ENCODE measurements at places on chromosomes 11 and 22.

GRCh38 chr22:29043906-29044575, 17.6 kb downstream of the C22orf31 start:
- no peak for DNase-seq

DNA sequence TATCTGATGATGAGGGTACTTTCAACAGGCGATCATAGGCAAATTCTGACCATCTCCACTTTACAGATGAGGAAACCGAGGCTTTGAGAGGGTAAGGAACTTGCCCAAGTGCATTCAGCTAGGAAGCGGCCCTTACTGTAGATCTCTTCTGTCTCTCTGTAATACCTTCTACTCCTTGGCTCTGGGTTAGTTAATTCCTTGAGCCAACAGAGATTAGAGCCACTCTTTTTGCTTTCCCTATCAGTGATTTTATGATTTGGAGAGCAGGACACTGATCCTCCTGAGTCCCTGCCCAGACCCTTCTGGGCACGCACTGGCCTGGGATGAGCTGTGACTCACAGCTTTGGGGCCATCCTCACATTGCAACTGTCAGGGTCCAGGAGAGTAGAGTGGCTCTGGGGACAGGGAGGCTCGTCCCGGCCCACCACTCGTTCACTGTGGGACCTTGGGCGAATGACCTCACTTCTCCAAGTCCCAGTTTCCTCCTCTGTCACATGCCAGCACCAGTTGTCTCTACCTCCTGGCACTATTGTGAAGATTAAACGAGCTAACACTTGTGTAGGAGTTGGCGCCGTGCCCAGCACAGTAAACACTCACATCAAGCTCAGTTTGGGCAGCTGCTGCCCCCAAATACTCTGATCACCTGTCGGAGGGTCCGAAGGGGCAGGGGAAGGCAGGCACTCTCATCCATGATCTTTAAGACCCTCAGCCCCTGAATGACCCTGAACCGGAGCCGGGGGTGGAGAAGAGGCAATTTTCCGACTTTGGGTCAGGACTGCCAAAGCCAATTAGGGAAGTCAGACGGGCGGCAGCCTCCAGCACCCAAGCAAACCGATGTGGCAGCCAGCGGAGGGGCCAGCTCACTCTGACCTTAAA, 235.0 kb downstream of the MIAT start:
- no peak for DNase-seq

DNA sequence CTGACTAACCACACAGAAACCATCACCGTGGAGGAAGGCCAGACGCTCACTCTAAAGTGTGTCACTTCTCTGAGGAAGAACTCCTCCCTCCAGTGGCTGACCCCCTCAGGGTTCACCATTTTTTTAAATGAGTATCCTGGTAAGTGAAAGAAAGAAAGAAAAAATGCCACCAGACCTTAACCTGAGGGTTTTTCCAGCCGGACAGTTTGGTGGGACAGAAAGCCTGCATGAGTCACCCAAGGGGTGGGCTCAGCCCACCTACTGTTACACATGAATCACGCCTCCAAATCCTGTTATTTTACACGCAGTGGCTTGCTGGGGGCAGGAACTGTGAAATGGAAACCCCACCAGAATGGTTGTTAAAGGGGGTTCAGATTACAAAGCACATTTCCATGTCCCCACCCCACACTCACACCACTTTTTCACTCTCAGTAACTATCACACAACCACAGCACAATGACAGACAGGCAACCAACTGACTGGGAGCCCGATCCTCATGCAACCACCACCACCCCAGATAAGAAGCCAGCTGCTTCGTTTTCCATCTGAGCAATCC, 11.9 kb downstream of the CRTAM start:
- no peak for DNase-seq

DNA sequence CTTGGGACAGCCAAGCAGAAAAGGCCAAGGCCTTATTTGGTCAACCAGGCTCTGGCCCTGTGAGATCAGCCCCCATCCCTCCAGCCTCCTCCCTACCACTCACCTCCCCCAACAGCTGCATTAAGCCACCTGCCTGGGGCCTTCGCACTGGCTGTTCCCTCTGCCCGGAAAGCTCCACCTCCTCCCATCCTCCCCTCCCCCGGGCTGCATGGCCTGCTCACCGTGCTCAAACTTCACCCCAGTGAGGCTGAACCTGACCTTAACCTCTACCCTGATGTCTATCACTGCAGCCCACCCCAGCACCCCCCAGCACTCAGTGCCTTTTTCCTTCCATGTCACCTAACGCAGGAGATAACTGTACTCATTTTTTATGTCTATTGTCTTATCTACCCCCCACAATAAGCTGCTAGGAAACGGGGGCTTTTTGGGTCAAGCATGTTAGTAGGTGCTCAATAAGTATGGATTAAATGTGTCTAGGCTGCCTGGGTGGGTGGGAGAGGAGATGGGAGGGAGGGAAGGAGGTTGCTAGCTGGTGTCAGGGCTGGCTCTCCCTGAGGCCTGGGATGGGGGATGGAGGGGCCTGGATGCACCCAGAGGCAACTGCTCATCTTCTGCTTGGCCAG, 912 bp downstream of the PTPRCAP start:
- no peak for DNase-seq

DNA sequence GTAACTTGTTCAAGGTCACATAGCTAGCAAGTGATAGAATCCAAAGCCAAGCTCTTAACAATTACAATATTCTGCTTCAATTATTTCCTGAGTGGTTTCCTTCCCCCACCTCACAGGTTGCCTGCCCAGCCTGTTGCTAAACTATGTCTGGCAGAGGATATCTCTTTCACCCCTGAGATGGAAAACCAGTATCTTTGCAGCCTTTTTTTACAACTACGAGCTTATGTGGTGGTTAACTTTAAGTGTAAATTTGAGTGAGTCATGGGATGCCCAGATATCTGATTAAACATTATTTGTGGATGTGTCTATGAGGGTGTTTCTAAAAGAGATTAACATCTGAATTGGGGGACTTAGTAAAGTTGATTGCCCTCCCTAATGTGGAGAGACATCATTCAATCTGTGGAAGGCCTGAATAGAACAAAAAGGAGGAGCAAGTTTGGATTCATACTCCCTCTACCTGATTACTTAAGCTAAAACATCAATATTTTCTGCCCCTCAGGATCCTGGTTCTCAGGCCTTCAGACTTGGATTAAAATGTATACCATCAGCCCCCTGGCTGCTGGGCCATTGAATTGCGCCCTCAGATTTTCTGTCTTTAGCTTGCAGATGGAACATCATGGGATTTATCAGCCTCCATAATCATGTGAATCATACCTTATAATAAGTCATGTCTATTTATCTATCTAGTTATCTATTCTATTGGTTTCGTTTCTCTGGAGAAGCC, 911.9 kb downstream of the METTL15 start:
- no peak for DNase-seq

DNA sequence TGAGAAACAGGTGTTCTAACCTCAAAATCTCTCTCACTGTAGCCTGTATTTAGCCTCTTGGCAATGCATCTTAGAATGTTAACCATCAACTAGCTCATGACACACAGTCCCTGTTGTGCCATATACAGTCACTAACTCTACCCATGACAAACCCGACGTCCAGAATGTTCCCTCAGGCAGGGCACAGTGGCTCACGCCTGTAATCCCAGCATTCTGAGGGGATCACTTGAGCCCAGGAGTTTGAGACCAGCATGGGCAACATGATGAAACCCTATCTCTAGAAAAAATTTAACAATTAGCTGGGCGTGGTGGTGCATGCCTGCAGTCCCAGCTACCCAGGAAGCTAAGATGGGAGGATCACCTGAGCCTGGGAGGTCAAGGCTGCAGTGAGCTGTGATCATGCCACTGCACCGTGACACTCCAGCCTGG, 18.2 kb upstream of the CCDC34 start:
- DNase-seq, result no peak

- DNase-seq, result no peak
These were observed 1.8 kb downstream of the SLC16A8 start for GRCh38 chr22:38081941-38082828.

- no peak for DNase-seq
These were observed 190.7 kb upstream of the KIRREL3 start for GRCh38 chr11:127191261-127191660.

DNA sequence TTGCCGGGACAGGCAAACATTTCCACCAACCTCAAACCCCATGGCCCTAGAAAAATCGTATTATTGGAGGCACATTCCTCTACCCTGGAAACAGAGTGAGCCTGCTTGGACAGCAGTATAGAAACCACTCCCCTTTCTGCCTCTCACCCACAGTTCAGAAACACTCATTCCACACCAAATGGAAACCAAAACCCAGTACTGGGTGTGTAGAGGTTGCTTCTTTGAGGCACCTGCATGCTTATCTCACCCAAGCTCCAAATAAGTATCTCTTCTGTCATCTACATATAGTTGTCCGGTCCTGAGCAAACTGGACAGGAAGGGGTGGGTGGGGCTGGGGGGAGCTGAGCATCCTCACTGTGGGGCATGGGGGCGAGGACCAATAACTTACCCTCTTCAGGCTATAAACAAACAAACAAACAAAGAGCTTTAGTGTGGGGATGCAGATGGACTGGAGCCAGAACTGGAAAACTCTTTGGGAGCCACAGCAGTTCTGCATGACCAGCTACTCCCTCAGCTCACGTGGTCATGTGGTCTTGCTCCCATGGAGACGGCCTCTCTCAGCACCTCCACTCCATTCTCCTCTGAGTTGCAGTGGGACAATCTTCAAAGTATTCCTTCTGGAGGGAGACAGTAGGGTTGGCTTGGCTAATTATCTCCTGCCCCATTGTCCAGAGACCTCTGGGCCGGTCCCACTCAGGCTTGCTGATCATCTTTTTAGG, 1.0 kb upstream of the PLAAT2 start:
- no peak for DNase-seq

DNA sequence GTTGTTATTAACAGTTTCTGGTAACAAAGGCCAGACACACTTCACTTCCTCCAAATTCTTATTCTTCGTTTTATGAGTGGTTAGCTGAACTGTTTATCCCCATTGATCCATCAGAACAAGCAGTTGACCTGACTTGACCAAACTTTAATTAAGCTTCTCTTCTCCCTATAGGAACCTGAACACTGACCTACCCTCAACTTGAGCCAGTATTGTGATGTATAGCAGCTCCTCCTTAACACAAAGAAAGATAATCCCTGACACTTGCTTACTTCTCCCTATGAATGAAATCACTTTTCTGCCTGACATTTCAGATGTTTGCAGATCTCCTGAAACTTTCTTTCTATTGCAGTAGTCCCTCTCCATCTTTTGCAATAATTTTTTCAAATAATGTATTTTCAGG, 41.9 kb downstream of the ANO5 start:
- DNase-seq, result no peak

DNA sequence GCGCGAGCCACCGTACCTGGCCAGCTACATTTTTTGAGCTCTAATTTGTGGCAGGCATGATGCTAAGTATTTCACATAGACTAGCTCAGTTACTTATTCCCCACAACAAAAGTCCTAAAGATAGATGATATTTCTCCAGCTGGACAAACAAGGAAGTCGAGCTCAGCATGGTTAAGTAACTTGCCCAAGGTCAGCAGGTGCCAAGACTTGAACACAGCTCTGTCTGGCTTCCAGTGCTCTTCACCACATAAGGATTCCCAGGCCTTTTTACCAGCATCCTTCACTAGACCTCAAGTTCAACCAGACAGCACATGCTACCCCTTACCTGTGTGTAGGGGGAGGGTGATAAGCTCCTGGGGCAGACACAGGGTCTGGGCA, 177.3 kb upstream of the NCAM1 start:
- no peak for DNase-seq

Measured in activated CD8-positive, alpha-beta memory T cell treated with anti-CD3 and anti-CD28 coated beads for 48 hours (primary cell).